ENCODE measurements at places on chromosomes 11 and 22.

- no peak for DNase-seq
Observed at GRCh38 chr11:15034687-15035267, 38.6 kb upstream of the CALCB start.

GRCh38 chr11:9047964-9048523, 43.4 kb downstream of the SCUBE2 start:
- DNase-seq: no peak

DNA sequence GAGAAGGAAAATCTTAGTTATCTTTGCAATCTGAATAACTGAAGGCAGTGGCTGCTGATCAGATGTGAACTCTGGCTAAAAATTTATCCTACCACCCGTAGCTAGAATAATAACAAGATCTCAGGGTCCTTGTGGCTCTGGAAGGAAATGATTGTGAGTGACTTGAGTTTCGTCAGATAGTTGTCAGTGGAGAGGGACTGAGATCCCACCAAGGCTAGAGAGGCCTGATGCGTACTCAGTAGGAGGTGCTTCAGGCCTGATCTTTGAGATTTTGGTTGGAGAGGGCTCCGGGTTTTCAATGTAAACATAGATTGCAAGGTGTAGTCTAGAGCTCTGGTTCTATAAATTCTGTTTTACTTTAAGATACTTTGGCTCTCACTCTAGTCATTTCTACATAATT, 1.4 kb downstream of the MADD start:
- no peak for DNase-seq

GRCh38 chr11:59785818-59786217, 24.8 kb downstream of the MRPL16 start:
- no peak for DNase-seq

DNA sequence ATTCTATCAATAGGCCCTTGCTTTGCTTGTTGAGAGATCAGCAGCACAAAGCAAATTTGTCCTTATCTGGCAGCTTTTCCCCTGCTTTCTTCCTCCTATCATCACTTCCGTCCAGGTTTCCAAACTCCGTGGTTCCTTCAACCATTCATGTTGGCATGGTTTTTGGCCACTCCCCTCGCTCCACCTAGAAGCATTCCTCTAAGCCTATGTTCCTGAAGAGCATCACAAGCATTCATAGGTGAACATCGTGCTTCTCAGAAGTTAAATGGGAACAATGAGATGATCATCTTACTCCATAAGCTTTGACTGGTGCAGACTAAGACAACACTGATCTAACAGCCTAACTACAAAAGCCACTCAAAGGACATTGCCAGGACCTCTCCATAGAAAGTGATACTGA, 86.3 kb downstream of the ETS1 start:
- DNase-seq: no peak

GRCh38 chr22:32826537-32826936, 25.0 kb downstream of the TIMP3 start:
- DNase-seq: no peak

- DNase-seq: peak; percentile 85
Observed at GRCh38 chr22:35627267-35628041, 10.3 kb upstream of the MB start.

DNA sequence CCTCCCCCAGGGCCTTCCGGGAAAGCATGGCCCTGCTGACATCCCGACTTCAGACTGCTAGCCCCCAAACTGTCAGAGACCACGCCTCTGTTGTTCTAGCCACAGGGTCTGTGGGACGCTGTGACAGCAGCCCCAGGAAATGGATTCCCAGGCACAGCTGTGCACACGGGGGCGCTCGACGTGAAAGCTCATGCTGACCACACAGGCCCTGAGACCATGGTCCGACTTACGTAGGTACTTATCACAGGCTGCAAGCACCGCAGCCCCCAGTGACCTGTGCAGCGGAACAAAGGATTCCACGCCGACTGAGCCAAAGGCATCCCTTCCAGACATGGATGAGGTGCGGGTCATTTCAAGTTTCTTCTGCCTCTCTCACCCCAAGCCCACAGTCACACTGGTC, 150.6 kb downstream of the CTTN start:
- DNase-seq: no peak

GRCh38 chr22:20099099-20099711, 16.7 kb upstream of the RANBP1 start:
- DNase-seq: no peak

- DNase-seq: no peak
Observed at GRCh38 chr11:97325693-97326092, 935.9 kb downstream of the JRKL start.

DNA sequence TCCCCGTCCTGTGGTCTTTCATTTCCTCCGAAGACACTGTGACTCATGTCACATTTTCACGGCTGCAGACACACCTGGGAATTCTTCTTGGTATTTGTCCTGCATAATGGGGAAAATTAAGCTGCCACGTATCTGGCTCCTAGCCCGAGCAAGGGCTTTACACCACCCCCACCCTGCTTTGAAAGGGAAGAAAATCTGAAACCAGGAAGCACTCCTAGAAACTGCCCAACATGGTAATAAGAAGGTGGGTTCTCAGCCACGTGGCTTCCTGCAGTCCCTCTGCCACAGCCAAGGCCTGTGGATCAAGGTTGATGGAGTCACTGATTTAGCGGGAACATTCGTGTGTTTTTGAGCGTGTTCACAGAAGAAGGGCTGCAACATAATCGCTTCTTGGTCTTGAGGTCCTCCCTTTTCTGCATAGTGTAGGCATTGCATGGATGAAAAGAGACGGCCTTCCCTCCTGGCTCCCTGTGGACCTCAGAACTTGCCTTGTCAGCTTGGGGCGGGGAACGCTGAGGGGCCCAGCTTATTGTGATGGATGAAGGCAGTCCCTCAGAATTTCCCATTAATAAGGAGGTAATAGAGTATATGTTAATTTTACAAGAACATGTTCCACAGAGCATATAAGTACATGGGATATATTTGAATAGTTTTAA, 292.0 kb downstream of the NTM start:
- DNase-seq: no peak

DNA sequence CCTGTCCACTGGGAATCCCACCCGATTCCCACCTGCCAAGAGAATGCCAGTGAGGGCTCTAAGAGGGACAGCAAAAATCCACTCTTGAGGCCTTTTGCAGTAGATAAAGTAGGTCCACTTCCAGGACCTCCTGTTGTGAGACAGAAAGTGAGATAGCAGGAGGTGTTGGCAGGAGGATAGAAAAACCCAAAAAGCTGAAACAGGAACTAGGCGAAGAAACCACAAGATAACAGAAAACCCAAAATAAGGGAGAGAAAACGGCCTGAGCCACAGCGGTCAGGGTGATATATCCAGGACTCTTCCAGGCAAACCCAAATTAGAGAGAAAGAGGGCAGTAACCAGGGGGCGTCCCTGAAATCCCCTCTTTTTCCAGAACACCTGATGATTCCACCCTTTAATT, 79.7 kb upstream of the LINC01488 start:
- DNase-seq: no peak

Data from SW 1271 (cell line).